Stomach (tissue), 19 donors: ENCODE measurements at places on chromosomes 13 and 19. TPM values are rescaled to one million over a fixed set of nuclear protein-coding genes. Genes with fewer than 3 reads are reported as not detected.

DNA sequence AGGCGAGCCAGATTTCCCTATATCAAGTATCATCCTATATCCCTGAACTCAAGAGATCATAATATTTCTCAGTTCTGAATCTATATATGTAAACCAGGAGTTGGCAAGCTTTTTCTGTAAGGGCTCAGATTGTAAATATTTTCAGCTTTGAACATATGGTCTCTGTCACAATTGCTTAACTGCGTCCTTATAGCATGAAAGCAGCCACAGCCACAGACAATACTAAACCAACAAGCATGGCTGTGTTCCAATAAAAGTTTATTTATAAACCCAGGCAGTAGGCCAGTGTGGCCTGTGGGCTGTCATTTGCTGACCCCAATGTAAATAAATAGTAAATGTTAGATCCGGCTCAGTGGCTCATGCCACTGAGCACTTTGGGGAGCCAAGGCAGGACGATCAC is 12.2 kb upstream of the MYH14 start:
- no peaks in the 10 kb centered on the region for H3K36me3 ChIP-seq
- H3K4me1 ChIP-seq: no peaks in the 10 kb centered on the region
- DNase-seq: no peak
- H3K27ac ChIP-seq: no peak overlapping the region
- H3K27me3 ChIP-seq: peaks cover 5% of the 10 kb centered on the region
- H3K4me3 ChIP-seq: no peak overlapping the region

- H3K27me3 ChIP-seq: no peaks in the 10 kb centered on the region
- DNase-seq: no peak
- no peaks in the 10 kb centered on the region for H3K36me3 ChIP-seq
- no peaks in the 10 kb centered on the region for H3K4me1 ChIP-seq
- no peak overlapping the region for H3K4me3 ChIP-seq
These were observed 218.3 kb upstream of the MAB21L1 start for GRCh38 chr13:35694549-35695447.

DNA sequence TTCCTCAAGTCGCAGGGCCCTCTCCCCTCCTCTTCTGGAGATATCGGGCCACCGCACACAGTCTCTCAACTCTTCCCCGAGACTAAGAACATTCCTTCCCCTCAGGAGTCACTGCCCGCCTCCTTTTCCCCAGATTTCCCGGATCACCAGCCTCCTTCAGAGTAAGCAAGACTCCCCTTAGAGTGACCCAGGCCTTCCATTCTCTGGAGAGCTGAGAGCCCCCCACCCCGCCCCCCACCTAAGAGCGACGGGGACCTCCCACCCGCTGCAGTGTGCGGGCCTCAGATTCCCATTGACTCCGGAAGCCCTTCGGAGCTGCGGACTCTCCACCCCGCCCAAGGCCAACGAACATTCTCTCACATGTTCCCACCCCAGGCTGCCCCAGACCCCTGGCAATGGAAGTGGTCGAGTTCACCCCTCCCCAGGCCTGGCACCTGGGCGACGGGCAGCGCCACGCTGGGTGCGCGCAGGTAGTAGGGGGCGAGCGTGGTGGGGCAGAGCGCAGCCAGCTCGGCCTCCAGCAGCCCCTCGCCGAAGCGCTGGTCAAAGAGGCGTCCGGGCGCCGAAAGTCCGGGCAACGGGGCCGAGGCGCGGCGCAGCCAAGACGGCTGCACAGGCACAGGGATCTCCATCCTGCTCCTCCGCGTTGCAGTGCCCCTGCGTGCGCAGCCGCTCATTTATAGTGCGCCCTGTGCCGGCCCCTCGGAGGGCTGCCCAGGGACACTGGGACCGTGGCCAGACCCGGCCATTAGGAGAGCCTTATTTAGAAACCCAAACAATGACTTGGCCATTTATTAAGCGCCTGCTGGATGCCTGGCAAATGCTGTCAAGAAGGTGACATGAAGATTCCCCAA is at the start of gene HSPB6:
HSPB6 (minus strand) TSS at position 653 of the 854 bp plus-strand sequence; CDS start at position 632, 21 bp downstream.
- H3K4me1 ChIP-seq: peaks cover 41% of the 10 kb centered on the region
- peak within 1 kb of the TSS; percentile 72 for H3K27ac ChIP-seq
- DNase-seq: peak; percentile 89
- H3K36me3 ChIP-seq: peaks cover 47% of the 10 kb centered on the region
- peak within 1 kb of the TSS; percentile 85 for H3K4me3 ChIP-seq

DNA sequence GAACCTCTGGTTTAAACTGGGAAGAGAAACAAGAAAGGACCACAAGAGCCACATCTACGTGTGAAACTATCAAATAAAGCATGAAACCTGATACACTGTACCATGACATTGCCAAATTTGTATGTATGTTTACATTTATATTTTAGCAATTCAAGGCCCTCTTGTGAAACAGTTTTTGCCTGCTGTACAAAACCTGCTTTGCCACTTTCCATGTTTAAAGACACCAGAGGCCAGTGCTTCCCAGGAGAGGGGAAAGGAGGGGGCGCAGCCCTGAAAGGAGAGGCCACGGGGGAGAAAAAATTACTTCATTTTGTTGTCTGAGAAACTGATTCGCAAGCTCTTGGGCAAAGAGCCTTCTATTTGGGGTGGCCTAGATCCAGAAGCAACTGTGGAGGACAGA is 124.8 kb downstream of the DCLK1 start:
- no peaks in the 10 kb centered on the region for H3K36me3 ChIP-seq
- H3K4me3 ChIP-seq: no peak overlapping the region
- H3K27me3 ChIP-seq: no peaks in the 10 kb centered on the region
- H3K27ac ChIP-seq: no peak overlapping the region

GRCh38 chr13:40064154-40065097 is 409.0 kb downstream of the COG6 start:
- peaks cover 48% of the 10 kb centered on the region for H3K4me1 ChIP-seq
- H3K27me3 ChIP-seq: no peaks in the 10 kb centered on the region
- H3K4me3 ChIP-seq: no peak overlapping the region
- no peaks in the 10 kb centered on the region for H3K36me3 ChIP-seq

DNA sequence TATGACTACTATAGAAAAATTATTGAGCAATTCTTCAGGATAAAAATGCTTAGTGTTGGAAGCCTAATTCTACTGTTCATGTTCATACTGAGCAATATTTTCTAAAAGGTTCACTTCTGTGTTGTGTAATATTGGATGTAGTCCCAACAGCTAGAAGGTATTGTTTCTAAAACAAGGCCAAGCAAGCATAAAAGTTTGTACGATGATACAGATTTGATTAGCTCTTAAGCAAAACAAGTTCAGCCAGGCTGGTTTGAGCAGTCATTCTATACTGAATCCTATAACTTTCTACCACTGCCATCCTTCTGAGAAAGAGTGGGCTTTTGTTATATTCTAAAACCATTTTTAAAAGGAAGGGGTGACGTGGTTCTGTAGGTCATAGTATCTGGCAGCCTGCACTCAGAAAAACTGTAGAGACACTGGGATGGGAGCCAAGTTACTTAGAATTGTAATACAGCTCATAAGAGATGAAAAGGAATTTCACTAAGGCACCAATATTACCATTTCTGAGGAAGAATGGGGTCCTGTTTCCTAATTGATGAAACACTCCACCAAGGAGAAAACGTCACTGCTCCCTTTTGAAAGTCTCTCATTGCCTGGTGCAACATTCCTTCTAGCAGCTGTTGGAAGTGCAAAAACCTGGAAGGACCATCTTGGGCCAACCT is 275.0 kb upstream of the DACH1 start:
- no peaks in the 10 kb centered on the region for H3K4me1 ChIP-seq
- H3K4me3 ChIP-seq: no peak overlapping the region
- DNase-seq: no peak
- H3K36me3 ChIP-seq: no peaks in the 10 kb centered on the region
- no peaks in the 10 kb centered on the region for H3K27me3 ChIP-seq
- no peak overlapping the region for H3K27ac ChIP-seq

RDH13 gene
- total RNA-seq: 44.9 TPM

SELENOV gene
- total RNA-seq: not detected
